ENCODE measurements at places on chromosomes 4 and X.

GRCh38 chrX:40854242-40854641, 118.9 kb upstream of the MED14 start:
- no peak for DNase-seq

DNA sequence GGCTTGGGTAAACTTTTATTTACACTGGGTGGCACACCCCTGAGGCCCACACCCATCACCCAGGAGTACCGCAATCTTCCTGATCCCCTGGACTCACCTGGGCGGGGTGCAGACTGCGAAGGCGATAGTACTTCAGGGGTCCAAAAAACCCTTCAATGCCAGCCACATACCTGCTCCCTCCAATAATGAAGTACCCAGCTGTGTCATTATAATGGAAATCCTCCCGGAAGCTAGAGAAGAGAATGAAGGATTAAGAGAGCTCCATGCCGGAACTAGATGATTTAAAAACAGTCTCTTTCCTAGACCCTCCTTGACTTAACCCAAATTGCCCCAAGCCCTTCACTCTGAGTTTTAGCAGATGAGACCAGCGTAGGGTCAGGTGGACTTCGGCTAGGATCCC, 40.9 kb downstream of the SEL1L3 start:
- DNase-seq: no peak

DNA sequence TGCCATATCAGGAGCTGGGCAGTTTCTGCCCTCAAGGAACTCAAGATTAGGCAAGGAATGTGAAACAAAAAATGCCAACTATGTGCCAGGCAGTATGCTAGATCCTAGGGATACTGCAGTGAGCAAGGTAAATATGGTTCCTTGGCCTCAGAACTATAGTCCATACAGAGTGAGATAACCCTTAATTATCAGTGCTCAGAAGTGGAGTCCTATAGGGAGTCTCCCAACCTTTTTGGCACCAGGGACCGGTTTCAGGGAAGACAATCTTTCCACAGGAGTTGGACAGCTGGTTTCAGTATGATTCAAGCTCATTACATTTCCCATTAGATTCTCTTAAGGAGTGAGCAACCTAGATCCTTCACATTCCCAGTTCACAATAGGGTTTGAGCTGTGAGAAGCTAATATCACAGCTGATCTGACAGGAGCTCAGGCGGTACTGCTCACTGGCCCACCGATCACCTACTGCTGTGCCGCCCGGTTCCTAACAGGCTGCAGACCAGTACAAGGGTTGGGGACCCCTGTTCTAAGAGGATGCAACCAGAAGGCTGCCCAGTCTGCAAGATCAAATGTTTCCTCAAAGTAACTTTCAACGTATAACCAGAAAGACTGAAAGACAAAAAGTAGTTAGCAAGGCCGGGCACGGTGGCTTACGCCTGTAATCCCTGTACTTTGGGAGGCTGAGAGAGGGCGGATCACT, 1.7 kb upstream of the SRP72 start:
- no peak for DNase-seq

GRCh38 chrX:154021131-154021611, 1.5 kb upstream of the IRAK1 start:
- no peak for DNase-seq

All from stimulated activated CD4-positive, alpha-beta T cell treated with anti-CD3 and anti-CD28 coated beads, Interleukin-15, amount 100 ng/mL, for 48 hours (primary cell).